ENCODE measurements at places on chromosomes 1 and 21. TPM values are rescaled to one million over a fixed set of nuclear protein-coding genes. Genes with fewer than 3 reads are reported as not detected.

Gene CTSE
- not detected for total RNA-seq

Gene CFAP57
- total RNA-seq: not detected

Gene RRP1B
- total RNA-seq: 10.6 TPM

Gene ACTRT2
- total RNA-seq: not detected

Gene BACE2
- 151 TPM for total RNA-seq

GRCh38 chr1:166258017-166258416 is 91.2 kb upstream of the FAM78B start:
- no peak for DNase-seq

DNA sequence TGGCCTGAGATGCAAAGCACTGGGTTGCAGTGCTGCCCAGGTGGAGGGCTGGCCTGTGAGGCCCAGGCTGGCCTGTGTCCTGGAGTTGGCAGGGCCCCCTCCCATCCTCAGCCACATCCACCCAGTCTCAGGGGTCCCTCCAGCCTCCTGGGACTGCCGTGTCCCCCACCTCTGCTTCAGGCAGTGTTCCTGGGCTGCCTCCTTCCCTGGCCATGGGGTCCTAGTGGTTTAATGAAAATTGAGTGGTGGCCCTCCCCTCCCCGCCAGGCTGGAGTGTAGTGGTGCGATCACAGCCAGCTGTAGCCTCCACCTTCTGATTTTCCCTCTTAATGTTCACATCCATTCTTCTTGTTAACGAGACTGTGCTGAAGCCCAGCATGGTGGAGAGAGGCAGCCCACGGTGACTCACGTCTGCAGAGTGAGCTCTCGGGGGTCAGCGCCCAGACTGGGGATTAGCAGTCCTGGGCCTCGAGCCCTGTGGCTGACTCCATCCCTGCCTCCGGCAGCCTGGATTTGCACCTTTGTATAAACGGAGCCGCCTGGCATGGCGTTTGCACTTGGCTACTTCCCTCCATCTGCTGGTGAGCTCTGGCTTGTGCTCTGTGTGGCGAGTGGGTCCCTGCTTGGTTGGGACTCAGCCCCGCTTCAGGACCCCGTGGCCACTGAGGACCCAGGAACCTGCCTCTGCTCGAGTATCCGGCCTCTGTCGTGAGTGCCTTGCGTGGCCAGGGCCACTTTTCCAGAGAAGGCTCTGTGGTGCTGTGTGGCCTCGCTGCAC is 6.9 kb downstream of the MIB2 start:
- no peak for DNase-seq

GRCh38 chr1:184827600-184828368 is 73.1 kb upstream of the EDEM3 start:
- DNase-seq: no peak

- DNase-seq: no peak
These were observed 22.7 kb downstream of the GLMN start for GRCh38 chr1:92276082-92276481.

DNA sequence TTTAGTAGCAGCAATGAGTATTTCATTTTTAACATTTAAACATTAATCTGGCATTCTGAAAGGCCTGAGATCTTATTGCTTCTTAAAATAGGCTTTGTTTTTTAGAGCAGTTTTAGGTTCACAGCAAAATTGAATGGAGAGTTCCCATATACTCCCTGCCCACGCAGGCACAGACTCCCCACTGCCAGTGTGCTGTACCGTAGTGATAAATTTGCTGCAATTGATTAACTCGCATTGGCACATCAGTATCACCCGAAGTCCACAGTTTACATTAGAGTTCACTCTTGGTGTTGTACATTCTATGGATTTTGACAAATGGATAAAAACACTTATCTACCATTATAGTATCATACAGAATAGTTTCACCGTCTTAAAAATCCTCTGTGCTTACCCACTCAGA is 71.8 kb upstream of the ERRFI1 start:
- DNase-seq: no peak

GRCh38 chr21:46116776-46117585 is 19.1 kb downstream of the COL6A2 start:
- peak; percentile 60 for DNase-seq

DNA sequence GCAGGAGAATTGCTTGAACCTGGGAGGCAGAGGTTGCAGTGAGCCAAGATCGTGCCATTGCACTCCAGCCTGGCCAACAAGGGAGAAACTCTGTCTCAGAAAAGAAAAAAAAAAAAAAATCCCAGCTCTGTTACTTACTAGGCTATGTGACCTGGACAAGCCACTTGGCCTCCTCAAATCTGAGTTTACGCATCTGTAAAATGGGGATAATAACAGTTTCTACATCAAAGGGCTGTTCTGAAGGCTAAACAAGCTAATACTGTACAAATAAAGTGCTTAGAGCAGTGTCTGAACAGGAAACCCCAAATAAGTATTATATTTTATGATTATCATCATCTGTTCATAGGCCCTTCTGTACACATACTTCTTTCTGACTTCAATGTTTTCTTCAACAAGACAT is 13.6 kb downstream of the F11R start:
- DNase-seq: no peak

DNA sequence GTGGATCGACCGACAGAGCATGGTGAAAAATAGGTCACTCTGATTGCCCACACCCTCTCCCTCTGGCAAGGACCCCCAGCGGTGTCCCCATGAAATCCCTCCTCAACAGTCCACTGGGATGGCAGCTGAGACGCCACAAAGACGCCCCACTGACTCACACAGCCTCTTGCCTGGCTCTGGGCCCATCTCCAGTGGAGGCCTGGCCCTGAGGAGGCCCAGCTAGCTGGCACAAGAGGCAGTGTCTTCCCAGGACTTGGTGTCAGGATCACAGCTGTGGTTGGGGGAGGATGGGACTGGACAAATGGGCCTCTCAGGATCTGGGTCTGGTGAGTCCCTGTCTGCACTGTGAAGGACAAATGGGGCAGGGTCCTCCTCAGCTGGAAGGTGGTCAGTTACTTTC is 4.6 kb downstream of the ALX3 start:
- DNase-seq: no peak

- no peak for DNase-seq
These were observed 2.6 kb upstream of the NADK start for GRCh38 chr1:1780598-1781525.

GRCh38 chr1:247274605-247275256 is 18.9 kb downstream of the VN1R5 start:
- DNase-seq: no peak

GRCh38 chr21:37224861-37225839 is 42.0 kb downstream of the VPS26C start:
- DNase-seq: no peak

All from ascending aorta (tissue), 2 donors.